Lower lobe of right lung (tissue), 2 donors: ENCODE measurements at places on chromosomes 2 and 18. TPM values are rescaled to one million over a fixed set of nuclear protein-coding genes. Genes with fewer than 3 reads are reported as not detected.
A peak's percentile ranks its signal among the peaks of the same experiment; 100 is the strongest.

Gene COPS9
- total RNA-seq: 109 TPM

Gene IL18RAP
- total RNA-seq: 6.8 TPM

Gene AFF3
- total RNA-seq: 57.3 TPM

- no peak for DNase-seq
These were observed 31.2 kb upstream of the RMP24 start for GRCh38 chr18:35941299-35941698.

DNA sequence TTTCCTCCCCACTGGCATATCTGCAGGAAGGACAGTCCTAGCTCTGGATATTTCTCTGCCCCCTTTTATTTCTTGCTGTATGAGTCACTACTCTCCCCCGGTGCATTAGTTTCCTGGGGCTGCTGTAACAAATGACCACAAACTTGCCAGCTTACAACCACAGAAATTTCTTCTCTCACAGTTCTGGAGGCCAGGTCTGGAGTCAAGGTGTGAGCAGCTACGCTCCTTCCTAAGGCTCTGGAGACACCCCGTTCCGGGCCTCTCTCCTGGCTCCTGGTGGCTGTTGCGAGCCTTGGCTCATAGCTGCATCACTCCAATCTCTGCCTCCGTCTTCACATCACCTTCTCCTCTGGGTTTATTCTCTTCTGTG is 34.1 kb downstream of the PTPRM start:
- no peak for DNase-seq

- DNase-seq: no peak
These were observed 1277.7 kb upstream of the CELF4 start for GRCh38 chr18:38843291-38843690.

DNA sequence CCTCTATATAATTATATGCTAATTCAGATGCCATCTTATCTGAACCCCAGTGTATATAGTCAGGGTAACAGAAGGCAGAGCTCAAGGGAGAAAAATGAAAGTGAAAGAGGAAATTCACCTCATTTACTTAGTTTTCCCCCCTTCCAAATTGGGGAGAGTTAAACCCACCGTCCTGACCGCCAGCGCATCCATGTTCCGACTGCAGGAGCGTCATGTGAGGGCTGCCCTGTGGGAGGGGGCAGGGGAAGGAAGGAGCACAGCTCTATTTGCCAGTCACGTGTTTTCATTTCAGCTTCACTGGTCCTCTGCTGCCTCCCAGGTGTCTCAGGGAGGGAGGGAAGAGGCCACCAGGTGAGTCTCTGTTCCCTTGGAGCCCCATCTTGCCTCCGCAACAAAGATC is 13.2 kb downstream of the CNNM4 start:
- peak; percentile 54 for DNase-seq
